Keratinocyte (primary cell): ENCODE measurements at places on chromosomes 16 and 17.

GRCh38 chr17:36736201-36737156 lies 135.1 kb downstream of the MRM1 start:
- no peaks in the 10 kb centered on the region for H3K4me1 ChIP-seq
- peaks cover 34% of the 10 kb centered on the region for H3K27me3 ChIP-seq
- no peak overlapping the region for H3K27ac ChIP-seq
- H3K36me3 ChIP-seq: no peaks in the 10 kb centered on the region
- H3K4me3 ChIP-seq: no peak overlapping the region
- DNase-seq: no peak

GRCh38 chr17:38707678-38708351 lies 2.7 kb downstream of the MLLT6 start:
- no peak overlapping the region for H3K4me3 ChIP-seq
- H3K27me3 ChIP-seq: no peaks in the 10 kb centered on the region
- no peak overlapping the region for H3K27ac ChIP-seq

- no peak overlapping the region for H3K4me3 ChIP-seq
- H3K27me3 ChIP-seq: no peaks in the 10 kb centered on the region
- H3K27ac ChIP-seq: peak overlapping the region; percentile 46
- H3K4me1 ChIP-seq: peaks cover 20% of the 10 kb centered on the region
- DNase-seq: no peak
Observed at GRCh38 chr16:82061861-82062525, 26.9 kb downstream of the HSD17B2 start.

- H3K27me3 ChIP-seq: no peaks in the 10 kb centered on the region
- H3K4me3 ChIP-seq: no peak overlapping the region
- H3K36me3 ChIP-seq: no peaks in the 10 kb centered on the region
- DNase-seq: no peak
- peaks cover 3% of the 10 kb centered on the region for H3K4me1 ChIP-seq
- H3K27ac ChIP-seq: no peak overlapping the region
Observed at GRCh38 chr17:39813631-39814030, 50.5 kb downstream of the IKZF3 start.

DNA sequence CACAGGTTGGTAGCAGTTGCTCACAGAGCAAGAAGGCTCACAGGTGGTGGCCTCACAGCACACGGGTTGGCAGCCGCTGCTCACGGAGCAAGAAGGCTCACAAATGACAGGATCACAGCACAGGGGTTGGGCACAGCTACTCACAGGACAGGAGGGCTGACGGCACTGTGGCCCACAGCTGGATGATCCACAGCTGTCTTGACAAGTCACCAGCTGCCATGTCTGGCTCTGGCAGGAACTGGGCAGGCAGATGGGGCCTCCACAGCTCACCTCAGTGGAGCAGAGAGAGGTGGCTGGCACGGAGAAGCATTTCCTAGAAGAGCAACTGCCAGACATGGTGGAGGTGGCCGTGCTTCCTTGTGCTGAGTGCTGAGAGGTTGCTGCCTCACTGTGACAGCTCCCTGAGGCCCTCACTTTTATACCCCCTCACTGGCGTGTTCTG lies at the start of gene KRTAP16-1:
TSS of gene KRTAP16-1 (minus strand) at position 392 of the 442 bp plus-strand sequence. CDS start at position 336, 56 bp downstream.
- no peaks in the 10 kb centered on the region for H3K27me3 ChIP-seq
- peaks cover 6% of the 10 kb centered on the region for H3K4me1 ChIP-seq
- H3K27ac ChIP-seq: no peak within 1 kb of the TSS
- H3K36me3 ChIP-seq: no peaks in the 10 kb centered on the region
- H3K4me3 ChIP-seq: no peak within 1 kb of the TSS

DNA sequence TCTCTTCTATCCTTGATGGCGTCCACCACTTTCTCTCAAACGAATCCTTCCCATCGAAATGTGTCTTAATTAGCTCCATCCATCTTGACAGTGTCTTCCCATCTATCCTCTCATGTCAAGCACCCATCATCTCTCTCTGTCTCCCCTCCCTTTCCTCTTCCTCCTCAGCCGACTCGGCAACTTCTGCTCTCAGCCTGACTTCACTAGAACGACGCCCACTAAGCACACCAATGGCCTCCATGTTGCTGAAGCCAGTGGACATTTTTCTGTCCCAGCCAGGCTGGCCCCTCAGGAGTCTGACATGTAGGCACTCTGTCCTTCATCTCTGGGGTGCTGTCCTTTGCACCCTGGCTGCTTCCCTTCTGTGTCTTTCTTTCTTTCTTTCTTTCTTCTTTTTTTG lies 2.5 kb upstream of the SPATA20 start:
- H3K4me3 ChIP-seq: no peak overlapping the region
- H3K36me3 ChIP-seq: peaks cover 11% of the 10 kb centered on the region
- no peaks in the 10 kb centered on the region for H3K27me3 ChIP-seq

DNA sequence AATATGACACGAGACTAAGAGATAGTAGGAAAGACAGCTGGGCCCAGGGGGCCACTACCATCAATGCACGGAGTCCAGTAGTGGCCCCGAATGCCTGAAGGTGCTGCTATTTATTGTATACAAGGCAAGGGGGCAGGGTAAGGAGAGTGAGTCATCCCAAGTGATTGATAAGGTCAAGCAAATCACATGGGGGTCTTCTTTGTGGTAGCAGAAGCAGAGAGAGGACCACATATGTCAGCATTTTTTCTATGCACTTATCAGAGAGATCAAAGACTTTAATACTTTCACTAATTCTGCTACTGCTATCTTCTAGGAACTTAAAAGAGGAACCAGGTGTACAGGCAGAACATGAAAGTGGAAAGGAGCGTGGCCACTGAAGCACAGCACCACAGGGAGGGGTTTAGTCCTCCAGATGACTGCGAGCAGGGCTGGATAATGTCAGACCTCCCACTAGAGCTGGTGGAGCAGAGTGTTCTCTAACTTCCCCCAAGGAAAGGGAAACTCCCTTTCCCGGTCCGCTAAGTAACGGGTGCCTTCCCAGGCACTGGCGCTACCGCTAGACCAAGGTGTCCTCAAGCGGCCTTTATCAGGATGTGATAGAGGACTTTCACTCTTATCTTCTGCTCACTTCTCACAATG lies 26.4 kb upstream of the ARL4D start:
- H3K27me3 ChIP-seq: no peaks in the 10 kb centered on the region
- no peak for DNase-seq
- H3K27ac ChIP-seq: no peak overlapping the region
- no peak overlapping the region for H3K4me3 ChIP-seq

- DNase-seq: no peak
- peaks cover 6% of the 10 kb centered on the region for H3K36me3 ChIP-seq
- no peaks in the 10 kb centered on the region for H3K27me3 ChIP-seq
- no peak overlapping the region for H3K27ac ChIP-seq
- no peaks in the 10 kb centered on the region for H3K4me1 ChIP-seq
Observed at GRCh38 chr16:4723071-4723767, 10.9 kb downstream of the ANKS3 start.

DNA sequence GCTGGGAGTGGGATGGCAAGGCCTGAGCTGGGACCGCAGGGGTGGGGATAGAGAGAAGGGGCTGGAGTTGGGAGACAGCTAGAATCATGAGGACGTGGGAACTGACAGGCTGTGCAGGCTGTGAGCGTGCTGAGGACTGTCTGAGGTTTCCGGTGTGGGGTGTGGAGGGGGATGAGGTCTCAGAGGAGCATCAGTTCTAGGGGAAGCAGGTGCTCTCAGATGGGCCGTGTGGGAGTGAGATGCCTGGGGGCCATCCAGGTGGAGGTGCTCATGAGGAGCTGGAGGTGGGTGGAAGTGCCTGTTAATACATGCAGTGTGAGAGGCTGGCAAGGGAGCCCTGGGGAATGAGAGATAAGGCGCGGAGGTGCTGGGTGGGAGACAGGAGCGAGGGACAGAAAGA lies 27.2 kb downstream of the HASPIN start:
- H3K4me1 ChIP-seq: peaks cover 4% of the 10 kb centered on the region
- no peak for DNase-seq
- no peak overlapping the region for H3K27ac ChIP-seq
- H3K36me3 ChIP-seq: no peaks in the 10 kb centered on the region
- H3K4me3 ChIP-seq: no peak overlapping the region
- no peaks in the 10 kb centered on the region for H3K27me3 ChIP-seq

- no peaks in the 10 kb centered on the region for H3K36me3 ChIP-seq
- DNase-seq: no peak
- no peak overlapping the region for H3K27ac ChIP-seq
- H3K27me3 ChIP-seq: no peaks in the 10 kb centered on the region
- H3K4me3 ChIP-seq: no peak overlapping the region
Observed at GRCh38 chr16:57007050-57007449, 17.7 kb downstream of the NLRC5 start.

- no peaks in the 10 kb centered on the region for H3K27me3 ChIP-seq
- H3K4me1 ChIP-seq: no peaks in the 10 kb centered on the region
- no peaks in the 10 kb centered on the region for H3K36me3 ChIP-seq
- DNase-seq: no peak
- no peak overlapping the region for H3K4me3 ChIP-seq
- H3K27ac ChIP-seq: no peak overlapping the region
Observed at GRCh38 chr16:61228371-61228770, 807.9 kb downstream of the CDH8 start.

DNA sequence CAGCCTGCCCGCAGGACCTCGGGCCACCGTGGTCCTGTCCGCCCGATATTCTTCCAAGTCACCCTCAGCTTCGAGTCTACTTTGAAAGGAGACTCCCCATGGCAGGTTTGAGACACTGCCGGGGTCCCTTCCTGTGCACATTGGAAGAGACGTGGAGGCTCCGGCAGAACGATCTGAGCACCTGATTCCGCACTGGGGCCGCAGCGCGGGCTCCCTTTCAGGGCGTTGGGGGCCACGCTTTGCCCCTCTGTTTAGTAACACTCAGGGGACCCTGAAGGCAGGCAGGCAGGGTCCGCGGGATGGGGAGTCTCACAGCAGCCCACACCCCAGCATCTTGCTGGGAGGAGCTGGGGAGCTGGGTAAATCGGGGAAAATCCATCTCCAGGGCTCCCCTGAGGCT lies 30.6 kb downstream of the SOX8 start:
- H3K4me3 ChIP-seq: no peak overlapping the region
- no peak overlapping the region for H3K27ac ChIP-seq
- no peaks in the 10 kb centered on the region for H3K36me3 ChIP-seq
- peaks cover 39% of the 10 kb centered on the region for H3K27me3 ChIP-seq
- no peak for DNase-seq

DNA sequence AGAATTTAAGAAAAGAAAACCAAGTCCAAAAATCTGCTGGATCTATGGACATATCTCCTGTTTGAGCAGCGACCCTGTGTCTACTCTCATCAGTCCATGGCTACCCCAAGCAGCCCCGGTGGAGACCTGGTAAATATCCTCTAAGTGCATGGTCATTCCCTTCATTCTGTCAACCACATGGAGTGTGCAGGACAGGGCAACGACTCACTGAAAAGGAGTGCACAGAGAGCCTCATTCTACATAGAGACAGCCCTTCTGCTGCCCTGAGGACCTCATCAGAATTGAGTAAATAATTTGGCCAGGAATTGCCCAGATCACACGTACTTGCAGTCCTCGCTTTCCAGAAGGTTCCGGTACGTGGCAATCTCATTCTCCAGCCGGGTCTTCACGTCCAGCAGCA lies 3.0 kb downstream of the KRT38 start:
- DNase-seq: no peak
- peaks cover under 1% of the 10 kb centered on the region for H3K27me3 ChIP-seq
- no peaks in the 10 kb centered on the region for H3K36me3 ChIP-seq
- no peak overlapping the region for H3K27ac ChIP-seq

- no peaks in the 10 kb centered on the region for H3K27me3 ChIP-seq
- peak overlapping the region; percentile 40 for H3K27ac ChIP-seq
- no peak overlapping the region for H3K4me3 ChIP-seq
- H3K36me3 ChIP-seq: no peaks in the 10 kb centered on the region
Observed at GRCh38 chr16:35365675-35366074, 1906.3 kb downstream of the TP53TG3F start.

GRCh38 chr16:65698791-65699321 lies 577.0 kb upstream of the CDH11 start:
- no peaks in the 10 kb centered on the region for H3K4me1 ChIP-seq
- no peaks in the 10 kb centered on the region for H3K27me3 ChIP-seq
- H3K36me3 ChIP-seq: no peaks in the 10 kb centered on the region
- no peak for DNase-seq
- no peak overlapping the region for H3K4me3 ChIP-seq

DNA sequence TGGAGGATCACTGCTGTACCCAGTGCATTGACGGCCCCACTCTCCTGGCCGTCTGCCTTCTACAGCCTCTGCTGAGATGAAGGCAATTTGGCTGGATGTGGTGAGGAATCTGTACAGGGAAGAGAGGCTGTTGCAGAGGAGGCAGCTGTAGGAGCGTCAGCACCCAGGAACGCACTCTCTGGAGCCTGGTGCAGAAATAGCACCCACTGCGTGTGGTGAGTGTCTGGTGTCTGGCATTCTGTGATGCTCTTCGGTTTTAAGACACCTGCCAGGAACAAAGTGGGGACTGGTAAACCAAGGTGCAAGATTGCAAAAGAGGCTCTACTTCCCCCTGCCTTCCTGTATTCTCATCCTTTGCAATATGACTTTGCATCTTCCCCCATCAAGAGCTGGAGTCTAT lies 187.5 kb upstream of the SDK2 start:
- peaks cover 21% of the 10 kb centered on the region for H3K27me3 ChIP-seq
- H3K27ac ChIP-seq: no peak overlapping the region
- H3K4me3 ChIP-seq: no peak overlapping the region
- H3K4me1 ChIP-seq: no peaks in the 10 kb centered on the region

- no peak overlapping the region for H3K4me3 ChIP-seq
- no peak for DNase-seq
- H3K4me1 ChIP-seq: no peaks in the 10 kb centered on the region
Observed at GRCh38 chr17:82993005-82993404, 86.4 kb upstream of the METRNL start.

DNA sequence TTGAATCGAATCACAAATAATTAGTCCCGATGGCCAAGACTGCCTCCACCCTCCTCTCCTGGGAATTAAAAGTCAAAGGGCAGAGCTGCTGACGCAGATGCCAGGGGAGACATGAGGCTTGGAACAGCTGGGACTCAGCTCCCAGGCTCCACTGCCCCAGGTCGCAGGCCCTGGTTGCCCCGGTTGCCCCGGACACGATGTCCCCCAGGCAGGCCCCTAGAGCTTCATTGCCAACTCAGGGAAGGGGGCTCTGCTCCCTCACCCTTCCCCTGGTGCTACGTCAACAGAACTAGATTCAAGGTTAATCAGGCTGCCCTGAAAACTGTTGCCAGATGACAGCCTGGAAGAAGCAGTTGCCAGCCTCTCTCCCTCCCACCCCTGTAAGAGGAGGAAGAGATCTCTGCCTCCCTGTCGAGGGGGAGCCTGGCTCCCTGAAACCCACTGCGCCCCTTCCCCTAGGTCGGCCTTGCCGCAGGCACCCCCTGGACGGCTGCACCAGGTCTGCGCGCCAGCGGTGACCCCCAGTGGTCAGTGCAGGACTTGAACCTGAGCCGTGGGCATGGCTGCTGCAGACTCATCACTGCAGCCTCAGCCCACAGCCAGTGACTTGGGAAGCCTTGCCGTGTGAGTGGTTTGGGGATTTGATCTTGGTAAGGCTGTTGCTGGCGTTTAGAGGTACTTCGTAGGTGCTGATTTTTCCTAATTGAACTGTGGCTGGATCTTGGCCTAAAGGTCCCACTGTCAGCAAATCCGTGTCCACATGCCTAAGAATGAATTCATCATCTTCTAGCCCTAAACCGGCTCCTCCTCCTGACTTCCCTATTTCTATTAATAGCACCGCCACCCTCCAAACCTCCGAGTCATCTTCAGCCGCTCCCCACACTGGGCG lies 84.1 kb upstream of the TOB1 start:
- peak overlapping the region; percentile 79 for H3K27ac ChIP-seq
- no peaks in the 10 kb centered on the region for H3K27me3 ChIP-seq
- DNase-seq: peak; percentile 76
- no peaks in the 10 kb centered on the region for H3K36me3 ChIP-seq
- H3K4me3 ChIP-seq: no peak overlapping the region

- no peaks in the 10 kb centered on the region for H3K4me1 ChIP-seq
- DNase-seq: no peak
- no peaks in the 10 kb centered on the region for H3K36me3 ChIP-seq
- H3K4me3 ChIP-seq: no peak overlapping the region
Observed at GRCh38 chr16:28009586-28010373, 53.7 kb downstream of the GSG1L start.
